NCI-H345 (cell line): ENCODE measurements at places on chromosomes 2 and 18.

DNA sequence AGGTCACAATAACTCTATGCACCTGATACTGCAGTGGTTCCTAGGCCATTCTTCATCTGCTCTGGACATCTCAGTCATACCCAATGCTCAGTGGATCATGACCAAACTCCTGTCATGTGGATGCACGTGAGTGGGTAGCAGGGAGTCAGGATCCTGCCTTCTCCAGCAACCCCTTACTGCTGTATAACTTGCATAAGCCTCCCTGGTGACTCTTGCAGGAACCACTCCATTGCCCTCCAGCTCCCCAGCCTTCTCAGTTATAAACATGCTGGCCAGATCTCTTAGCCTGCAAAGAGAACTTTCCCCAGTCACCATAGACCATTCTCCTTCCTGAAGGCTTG lies 98.6 kb upstream of the ZNF397 start:
- no peak for DNase-seq

GRCh38 chr2:104790100-104790811 lies 63.7 kb upstream of the POU3F3 start:
- DNase-seq, result no peak

- DNase-seq, result peak; percentile 90
Observed at GRCh38 chr2:30511122-30512083, 64.4 kb downstream of the LCLAT1 start.

GRCh38 chr2:230400041-230400440 lies 16.0 kb upstream of the SP100 start:
- no peak for DNase-seq

- DNase-seq, result no peak
Observed at GRCh38 chr18:9905401-9905922, 8.4 kb upstream of the VAPA start.

DNA sequence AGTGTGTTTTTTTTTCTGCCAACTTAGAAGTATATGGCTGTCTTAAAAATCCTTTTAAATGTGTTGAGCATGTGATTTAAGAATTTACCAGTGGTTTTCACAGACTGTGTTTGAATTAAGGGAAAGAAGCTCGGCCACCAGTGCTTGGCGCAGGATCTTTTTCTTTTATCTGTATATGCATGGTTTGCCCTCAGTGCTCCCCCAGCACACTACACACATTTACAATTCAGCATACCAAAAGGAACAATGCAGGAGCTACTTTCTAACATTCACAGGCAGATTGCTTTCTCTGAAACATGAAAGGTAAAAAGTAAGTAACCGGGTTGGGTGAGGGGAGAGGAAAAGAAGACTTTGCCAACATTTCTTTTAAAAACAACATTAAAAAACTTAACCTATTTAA lies 3.9 kb downstream of the SALL3 start:
- peak; percentile 31 for DNase-seq

GRCh38 chr2:134289225-134289624 lies 35.4 kb downstream of the MGAT5 start:
- no peak for DNase-seq

DNA sequence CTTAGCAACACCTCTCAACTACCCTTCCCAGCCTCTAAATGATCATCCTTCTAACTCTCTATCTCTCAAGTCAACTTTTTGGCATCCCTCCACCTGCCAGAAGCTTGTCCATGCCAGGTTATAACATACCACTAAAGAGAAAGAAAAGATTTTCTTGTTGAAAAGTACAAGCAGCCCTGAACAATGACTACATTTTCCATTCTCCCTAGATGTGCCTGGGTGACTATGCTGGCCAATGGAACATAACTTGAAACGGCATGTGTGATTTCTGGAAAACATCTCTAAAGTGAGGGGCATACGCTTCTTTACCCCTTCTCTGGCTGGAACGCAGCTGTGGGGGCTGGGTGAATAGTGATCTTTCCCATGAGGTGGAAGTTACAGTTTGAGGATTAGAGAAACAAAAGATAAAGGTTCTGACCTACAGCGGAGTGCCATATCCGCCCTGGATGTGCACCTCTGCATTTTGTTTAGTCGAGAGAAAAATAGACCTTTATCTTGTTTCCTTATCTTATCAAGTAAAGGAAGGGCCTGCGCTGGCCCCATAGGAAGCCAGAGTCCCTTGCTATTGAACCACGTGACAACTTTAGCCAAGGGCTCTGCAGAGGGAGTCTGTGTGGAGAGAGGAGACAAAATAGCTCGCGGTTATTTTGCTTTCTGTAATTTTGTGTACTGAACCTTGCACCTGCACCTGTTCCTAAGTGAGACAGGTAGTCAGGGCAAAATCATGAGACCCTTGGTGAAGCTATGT lies 436.8 kb downstream of the TGIF1 start:
- DNase-seq, result no peak

- no peak for DNase-seq
Observed at GRCh38 chr2:74227646-74228045, 29.2 kb downstream of the MTHFD2 start.

- no peak for DNase-seq
Observed at GRCh38 chr2:207401338-207401737, 128.4 kb upstream of the CREB1 start.

- no peak for DNase-seq
Observed at GRCh38 chr18:76476665-76477561, 18.1 kb downstream of the ZNF516 start.

GRCh38 chr2:71892423-71892730 lies 255.3 kb downstream of the CYP26B1 start:
- DNase-seq, result no peak

- DNase-seq, result peak; percentile 27
Observed at GRCh38 chr2:17148407-17149145, 369.7 kb downstream of the RAD51AP2 start.
